ENCODE measurements at places on chromosomes 6 and 20. TPM values are rescaled to one million over a fixed set of nuclear protein-coding genes. Genes with fewer than 3 reads are reported as not detected.

Gene NMBR
- total RNA-seq: not detected

Gene BPIFA1
- not detected for total RNA-seq

Gene CMTR1
- total RNA-seq: 21.8 TPM

Gene MYB
- total RNA-seq: 7.0 TPM

Gene HLA-DQB2
- not detected for total RNA-seq

Gene ZNF831
- 0.05 TPM for total RNA-seq

Gene EYA4
- 0.23 TPM for total RNA-seq

Gene C20orf141
- not detected for total RNA-seq

Gene TP53TG5
- not detected for total RNA-seq

Gene ADGRF5
- total RNA-seq: 7.0 TPM

Gene BCAS4
- total RNA-seq: 3.1 TPM

Gene ZKSCAN3
- 7.2 TPM for total RNA-seq

Gene CD109
- 1.6 TPM for total RNA-seq

- DNase-seq: no peak
Observed at GRCh38 chr6:107819217-107819616, 4.9 kb downstream of the SCML4 start.

- DNase-seq: no peak
Observed at GRCh38 chr6:108677357-108677756, 116.6 kb downstream of the FOXO3 start.

DNA sequence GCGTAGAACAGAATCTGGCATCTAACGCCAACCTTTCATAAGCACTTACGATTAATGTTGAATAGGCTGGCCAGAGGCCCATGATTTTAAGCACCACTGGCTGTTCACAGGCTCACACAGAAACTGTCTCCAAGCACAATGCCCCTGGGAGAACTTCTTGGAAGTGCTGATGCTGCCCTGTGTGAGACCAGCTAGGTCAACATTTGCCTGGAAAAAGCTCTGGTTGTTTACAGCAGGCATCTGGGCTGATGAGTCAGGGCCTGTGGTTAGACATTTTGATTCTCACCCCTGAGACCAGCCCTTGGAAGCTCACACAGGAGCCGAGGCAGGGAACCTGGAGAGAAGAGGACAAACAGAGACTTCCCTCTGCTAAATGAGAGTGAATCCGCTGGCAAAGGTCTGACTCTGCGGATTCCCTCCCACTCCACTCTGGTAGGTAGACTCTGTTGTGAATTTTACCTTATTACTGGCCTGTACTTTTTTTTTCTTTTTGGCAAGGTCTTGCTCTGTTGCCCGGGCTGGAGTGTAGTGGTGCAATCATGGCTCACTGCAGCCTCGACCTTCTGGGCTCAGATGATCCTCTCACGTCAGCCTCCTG is 6.8 kb upstream of the SULF2 start:
- DNase-seq: peak; percentile 81

- no peak for DNase-seq
Observed at GRCh38 chr20:53944796-53945195, 125.6 kb downstream of the BCAS1 start.

DNA sequence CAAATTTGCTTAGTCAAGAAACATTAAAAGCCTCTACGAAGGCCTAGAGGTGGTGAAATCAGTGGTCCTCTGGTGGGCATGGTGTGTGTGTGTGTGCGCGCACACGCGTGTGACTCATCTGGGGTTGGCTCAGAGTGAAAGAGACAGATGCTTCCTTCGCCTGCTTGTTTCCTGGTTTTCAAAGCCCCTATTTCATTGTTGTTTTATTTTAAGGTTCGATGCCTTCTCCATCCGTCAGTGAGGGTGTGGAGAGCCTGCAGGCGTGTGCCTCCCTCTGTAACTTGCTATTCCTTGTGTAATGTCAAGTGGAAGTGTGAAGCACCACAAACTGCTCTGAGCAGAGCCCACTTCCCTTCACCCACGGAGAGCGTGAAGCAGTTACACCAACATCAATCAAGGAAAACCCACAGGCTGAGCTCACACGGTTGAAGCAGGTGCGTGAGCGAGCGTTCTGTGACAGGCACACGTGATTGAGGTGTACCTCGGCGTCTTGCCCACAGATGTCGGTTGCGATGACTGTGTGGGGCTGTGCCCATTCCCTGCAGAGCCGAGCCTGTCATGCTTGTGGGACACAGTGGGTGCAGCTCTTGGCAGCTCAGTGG is 233.9 kb downstream of the PRL start:
- DNase-seq: no peak

DNA sequence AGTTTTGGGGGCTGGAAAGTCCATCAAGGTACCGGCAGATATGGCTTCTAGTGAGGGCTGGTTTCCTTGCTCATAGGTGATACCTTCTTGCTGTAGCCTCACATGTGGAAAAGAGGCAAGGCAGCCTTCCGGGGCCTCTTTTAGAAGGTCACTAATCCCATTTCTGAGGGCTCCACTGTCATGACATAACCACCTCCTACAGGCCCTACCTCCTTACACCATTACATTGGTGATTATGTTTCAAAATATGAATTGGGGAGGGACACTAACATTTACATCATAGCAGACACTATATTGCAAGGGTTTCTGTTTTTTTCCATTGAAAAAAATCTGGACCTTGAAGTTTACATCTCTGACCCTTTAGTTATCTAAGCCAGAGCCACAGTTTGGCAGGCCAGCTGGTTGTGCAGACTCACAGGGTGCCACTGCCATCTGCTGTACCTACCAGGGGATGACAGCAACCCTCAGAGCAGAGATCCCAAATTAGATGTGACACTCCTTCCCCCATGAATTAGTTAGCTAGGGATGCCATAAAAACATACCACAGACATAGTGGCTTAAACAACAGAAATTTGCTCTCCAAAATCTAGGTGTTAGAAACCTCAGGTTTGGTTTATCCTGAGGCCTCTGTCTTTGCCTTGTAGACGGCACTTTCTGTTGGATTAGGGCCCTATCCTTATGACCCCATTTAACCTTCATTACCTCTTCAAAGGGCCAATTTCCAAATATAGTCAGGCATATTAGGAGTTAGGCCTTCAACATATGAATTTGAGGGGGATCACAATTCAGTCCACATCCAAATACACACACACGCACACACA is 166.4 kb upstream of the RNF217 start:
- DNase-seq: no peak

DNA sequence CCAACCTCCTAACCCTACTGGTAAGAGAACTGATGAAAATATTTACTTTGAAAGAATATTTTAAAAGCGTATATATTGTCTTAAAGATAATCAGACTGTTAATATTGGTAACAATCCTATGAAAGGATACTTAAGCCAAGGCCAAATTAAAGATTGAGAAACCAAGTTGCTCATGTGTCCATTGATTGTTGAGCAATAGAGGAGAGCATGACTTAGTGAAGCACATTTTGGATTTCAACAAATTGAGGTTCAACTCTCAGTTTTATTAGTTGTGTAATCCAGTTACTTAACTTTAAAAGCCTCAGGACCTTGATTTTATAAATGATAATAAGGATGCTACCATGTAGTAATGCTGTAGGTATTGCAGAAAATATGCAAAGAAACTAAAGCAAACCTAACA is 56.8 kb downstream of the PRL start:
- no peak for DNase-seq

GRCh38 chr6:162442687-162443086 is 284.9 kb downstream of the PRKN start:
- no peak for DNase-seq

DNA sequence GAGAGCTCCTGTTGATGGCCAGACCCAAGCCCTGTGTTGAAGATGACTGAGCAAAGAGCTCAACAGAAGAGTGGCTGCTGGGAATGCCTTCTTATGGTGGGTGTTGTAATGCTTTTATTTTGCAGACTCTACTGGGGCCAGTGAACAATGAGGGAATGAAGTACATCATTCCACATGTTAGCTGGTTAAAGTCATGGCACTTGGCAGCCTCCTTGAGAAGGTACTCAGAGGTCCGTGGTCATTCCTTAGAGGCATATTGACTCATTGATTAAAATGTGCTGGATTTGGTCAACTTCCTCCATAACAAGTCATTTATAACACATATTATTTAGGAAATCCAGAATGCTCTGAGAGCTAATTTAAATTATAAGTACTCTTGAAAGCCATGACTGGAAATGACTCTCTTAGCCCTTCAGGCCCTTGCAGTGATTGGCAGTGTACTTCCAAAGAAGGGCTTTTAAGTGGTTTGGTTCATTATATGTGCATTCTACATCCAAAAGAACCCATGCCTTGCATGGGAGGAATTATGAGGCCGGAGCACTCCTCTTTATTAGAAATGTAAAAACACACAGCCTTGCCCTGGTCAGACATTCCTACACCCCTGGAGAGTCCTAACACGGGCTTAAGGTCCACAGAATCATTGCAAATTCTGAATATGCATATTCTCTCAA is 976.9 kb downstream of the KIF16B start:
- no peak for DNase-seq

- DNase-seq: no peak
Observed at GRCh38 chr20:9399322-9399721, 115.1 kb upstream of the LAMP5 start.

DNA sequence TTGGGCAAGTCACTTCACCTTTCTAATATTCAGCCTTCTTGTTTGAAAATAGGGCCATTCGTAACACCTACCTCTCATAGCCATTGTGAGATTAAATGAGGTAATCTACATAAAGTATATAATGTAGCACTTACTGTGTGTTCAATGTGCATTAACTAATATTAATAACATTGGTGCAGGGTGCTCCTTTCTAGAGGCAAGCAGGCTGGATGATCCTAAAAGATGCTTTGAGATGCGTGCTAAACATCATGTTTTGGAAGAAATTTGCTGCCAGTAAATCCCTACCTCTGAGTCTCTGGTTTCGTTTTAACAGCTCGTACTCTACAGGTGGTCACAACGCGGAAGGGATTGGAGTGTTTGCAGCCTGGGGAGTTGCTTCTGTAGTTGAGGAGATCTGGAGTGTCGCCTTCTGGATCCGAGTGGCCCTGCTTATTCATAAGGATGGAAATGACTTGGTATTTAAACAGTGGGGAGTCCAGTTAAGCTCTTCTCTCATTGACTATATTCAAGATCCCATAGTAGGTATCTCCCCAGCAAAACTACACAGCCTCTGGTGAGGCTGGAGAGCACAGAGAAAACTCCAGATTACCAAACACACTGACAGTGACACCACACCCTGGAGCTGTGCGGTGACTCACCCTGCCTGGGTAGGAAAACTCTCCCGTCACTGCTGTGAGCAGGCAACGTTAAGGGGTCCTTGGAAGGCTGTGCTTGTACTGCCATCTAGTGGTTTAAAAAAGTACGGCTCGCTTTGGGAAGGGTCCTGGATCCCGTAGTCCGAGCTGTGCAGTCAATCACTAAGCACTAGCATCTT is 107.9 kb downstream of the MAP3K7 start:
- DNase-seq: peak; percentile 84

- DNase-seq: no peak
Observed at GRCh38 chr6:1327630-1328029, 15.7 kb downstream of the FOXQ1 start.

DNA sequence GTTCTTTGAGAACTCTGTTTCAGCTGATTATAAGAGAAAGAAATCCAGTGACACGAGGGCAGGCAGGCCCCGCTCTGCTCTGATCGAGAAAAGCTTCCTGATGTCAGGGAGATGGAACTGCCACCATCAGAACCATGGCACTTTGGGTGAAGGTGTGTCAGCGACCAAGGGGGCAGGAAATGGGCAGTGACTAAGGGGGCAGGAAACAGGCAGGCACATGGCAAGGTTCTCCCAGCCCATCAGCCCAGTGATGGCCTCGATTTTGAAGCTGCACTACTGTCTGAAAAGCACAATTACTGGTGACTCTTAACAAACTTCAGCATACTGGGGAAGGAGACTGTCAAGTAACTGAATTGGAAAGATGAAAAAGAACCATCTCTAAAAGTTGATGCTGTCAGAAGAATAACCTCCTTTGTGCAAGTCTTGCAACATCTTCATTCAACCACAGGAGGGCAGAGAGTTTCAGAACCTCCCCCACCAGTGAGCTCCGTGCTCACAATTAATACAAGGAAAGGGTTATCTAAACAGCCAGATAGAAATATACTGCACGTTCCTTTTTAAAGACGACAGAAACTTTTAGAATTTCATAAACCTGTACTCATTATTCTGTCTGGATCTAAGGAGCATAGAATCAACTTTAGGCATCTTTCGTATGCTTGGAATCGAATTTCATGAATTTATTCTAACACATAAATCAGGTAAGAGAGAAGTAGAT is 39.1 kb downstream of the TMX4 start:
- no peak for DNase-seq

DNA sequence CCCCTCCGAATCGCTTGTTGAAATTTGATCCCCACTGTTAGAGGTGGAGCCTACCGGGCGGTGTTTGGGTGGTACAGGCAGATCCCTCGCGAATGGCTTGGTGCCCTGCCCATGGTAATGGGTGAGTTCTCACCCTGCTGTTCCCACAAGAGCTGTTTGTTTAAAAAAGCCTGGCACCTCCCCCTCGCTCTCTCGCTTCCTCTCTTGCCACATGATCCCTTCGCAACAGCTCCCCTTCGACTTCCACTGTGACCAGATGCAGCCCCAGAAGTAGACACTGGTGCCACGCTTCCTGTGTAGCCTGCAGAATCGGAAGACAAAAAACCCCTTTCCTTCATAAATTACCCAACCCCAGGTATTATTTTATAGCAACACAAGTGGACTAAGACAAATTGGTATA is 292.2 kb upstream of the QKI start:
- no peak for DNase-seq

DNA sequence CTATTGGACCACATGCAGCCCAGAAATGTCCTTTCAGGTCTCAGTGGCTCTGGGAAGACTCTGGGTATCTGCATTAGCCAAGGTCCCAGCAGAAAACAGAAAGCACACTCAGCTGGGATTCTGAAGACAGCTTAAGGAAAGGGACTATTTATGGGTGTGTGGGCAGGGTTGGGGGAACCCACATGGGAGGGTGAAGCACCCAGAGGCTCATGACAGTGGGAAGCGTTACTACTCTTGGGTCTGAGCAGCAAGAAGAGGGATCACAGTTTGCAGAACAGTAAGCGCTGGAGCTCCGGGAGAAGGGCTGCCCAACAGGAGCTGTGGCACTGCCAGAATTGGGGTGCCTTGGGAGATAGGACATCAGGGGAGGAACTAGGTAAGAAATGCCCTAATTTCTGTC is 12.4 kb upstream of the CDC5L start:
- DNase-seq: no peak

- DNase-seq: no peak
Observed at GRCh38 chr6:33277663-33278391, 904 bp downstream of the B3GALT4 start.

GRCh38 chr6:43774776-43775534 is 4.9 kb downstream of the VEGFA start:
- peak; percentile 71 for DNase-seq

GRCh38 chr6:11432091-11432490 is 105.5 kb upstream of the TMEM170B start:
- no peak for DNase-seq

- DNase-seq: no peak
Observed at GRCh38 chr6:145608850-145609249, 126.5 kb downstream of the EPM2A start.

DNA sequence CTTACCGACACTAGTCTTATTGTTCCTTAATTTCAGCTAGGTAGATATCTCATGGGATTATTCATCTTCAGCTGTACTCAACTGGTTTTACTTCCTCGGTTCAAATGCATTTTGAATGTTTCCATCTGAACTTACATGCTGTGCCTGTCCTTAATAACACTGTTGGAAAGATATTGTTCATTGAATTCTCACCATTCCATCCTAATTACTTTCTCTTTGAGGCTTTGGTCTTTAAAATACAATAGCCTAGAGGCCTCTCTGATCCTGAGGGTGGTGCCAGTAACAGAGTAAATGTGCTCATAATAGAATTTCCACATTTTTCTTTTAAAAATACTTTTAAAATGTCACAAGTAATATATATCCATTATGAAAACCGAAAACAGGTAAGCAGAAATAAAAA is 54.0 kb downstream of the IL20RA start:
- no peak for DNase-seq

- DNase-seq: no peak
Observed at GRCh38 chr6:46242921-46243320, 72.1 kb upstream of the ENPP5 start.

Measured in ovary (tissue), 10 donors.